ENCODE measurements at places on chromosomes 16 and 17.

- peak; percentile 62 for DNase-seq
Observed at GRCh38 chr17:17859909-17860765, 23.4 kb upstream of the SREBF1 start.

DNA sequence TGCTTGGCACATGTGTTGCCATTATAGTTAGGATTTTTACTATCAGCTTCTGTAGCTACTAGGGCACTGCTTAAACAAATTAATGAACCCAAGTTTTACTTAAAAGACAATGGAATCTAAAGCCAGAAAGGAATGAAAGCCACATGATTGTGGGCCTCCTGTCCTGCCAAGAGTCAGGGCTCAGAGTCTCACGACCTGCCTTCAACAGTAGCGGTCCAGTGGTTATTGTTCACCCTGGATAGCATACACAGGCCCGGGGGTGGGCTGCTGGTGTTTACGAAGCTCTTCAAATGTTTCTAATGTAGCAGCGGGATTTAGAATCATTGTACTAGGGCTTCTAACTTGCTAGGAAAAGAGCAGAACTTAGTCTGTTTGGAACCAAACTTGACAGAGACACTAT is 7.8 kb downstream of the GABARAPL2 start:
- DNase-seq, result no peak

DNA sequence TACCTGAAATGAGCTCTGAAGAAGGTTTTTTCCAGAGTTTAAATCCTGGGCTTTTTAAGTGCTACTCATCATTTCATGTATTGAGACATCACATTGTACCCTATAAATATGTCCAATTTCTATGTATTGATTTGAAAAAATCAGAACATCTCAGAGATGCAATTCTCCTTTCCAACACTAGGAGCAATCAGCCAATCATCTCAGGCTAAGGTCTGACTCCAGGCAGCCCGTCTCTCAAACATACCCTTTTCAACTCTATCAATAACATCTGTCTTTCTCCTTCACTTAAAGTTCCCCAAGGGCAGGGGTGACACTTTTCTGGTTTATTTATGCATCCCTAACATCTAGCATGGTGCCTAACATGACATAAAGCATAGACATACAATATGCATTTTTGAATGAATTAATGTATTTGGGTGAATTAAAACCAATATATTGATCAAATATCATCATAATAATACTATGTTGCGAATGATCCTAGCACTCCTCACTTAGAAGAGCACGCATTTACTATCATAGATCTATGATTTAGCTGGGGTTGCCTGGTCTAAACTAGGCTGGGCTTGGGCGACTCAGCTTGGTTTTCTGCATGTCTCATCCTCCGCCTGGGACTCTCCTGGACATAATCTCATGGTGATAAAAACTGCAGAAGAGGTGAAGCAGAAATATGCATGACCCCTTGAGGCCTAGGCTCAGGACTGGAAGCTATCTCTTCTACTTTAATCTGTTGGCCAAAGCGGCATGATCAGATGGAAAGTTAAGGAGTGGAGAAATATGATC is 5.2 kb upstream of the CDH11 start:
- no peak for DNase-seq

GRCh38 chr16:67884-68789 is 4.3 kb downstream of the RHBDF1 start:
- DNase-seq, result peak; percentile 27

- DNase-seq, result no peak
Observed at GRCh38 chr16:20320178-20320577, 7.1 kb downstream of the GP2 start.

DNA sequence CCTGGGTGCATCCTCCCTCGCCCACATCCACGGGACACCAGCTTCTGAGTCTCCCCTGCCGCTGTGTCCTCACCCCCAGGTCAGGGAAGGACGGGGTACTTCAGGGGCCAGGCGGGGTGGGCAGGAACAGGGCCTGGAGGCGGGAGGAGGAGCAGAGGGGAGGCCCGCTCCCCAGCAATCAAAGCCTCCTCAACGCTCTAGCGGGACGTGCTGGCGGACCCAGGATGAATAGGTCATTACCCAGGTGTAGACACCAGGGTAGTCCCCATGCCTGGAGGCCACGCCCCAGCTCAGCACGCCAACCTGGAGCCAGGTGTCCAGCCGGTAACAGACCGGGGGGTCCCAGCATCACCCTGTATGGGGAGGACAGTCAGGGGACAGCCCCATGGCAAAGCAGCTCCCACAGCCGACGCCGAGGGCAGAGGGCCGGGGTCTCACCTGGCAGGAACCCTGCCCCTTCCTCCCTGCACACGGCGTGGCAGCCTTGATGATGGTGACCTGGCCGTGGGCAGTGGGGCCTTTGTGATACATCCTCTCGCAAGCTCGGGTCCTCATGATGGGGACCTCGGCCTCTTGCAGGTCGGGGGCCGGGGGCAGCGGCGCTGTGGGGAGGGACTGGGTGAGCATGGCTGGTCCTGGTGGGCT is 24.2 kb downstream of the TPSD1 start:
- DNase-seq, result no peak

DNA sequence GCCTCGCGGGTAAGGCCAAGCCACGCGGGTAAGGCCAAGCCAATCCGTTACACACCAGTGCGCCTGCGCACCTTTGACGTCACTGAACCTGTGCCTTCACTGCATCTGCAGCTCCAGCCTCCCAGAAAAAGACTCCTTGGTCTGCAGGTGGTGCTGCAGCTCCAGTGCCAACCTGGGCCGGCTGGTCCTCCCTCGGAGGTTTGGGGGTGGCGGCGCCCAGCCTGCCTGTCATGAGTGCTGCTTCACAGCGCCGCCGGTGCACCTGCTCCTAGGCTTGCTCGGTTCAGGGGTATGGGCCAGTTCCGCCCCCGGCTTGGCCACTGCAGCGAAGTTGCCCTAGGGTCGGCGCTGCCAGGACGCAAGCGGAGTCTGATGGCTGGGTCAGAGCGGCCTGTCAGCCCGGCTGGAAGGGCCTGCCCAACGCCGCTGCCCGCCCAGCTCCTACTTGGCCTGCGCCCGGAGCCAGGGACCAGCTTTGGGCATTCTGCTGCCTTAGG is 146.6 kb downstream of the USP22 start:
- peak; percentile 23 for DNase-seq

DNA sequence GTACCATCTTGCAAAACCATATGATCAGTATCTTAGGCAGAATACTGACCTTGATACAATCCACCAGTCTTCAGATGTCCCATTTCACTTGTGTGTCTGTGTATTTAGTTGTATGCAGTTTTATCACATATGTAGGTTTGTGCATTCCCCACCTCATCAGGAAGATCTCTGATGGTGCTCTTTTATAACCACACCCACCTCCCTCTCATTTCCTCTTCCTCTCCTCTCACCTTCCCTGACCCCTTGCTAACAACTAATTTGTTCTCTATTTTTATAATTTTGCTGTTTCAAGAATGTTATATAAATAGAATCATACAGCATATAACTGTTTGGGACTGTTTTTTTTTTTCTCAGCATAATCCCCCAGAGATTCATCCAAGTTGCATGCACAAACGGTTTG is 52.0 kb upstream of the ACSM2B start:
- DNase-seq, result no peak

DNA sequence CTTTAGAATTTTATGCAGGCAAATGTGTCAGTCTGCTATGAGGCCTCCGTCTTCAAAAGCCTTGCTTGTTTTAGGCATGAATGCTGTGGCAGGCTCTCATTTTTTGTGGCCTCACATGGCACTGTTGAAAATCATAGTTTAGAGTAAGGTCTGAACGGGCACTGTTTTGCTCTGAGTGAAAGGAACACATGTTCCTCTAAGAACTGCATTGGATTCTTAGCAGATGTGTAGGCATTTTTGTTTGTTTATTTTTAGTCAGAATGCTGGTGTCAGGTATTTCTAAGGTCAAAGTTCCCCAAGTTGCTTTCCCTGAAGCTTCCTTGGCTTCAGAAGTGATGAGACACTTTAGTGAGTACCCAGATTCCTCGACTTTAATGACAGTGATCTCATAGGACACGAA is 173.7 kb downstream of the HS3ST3B1 start:
- DNase-seq, result no peak

DNA sequence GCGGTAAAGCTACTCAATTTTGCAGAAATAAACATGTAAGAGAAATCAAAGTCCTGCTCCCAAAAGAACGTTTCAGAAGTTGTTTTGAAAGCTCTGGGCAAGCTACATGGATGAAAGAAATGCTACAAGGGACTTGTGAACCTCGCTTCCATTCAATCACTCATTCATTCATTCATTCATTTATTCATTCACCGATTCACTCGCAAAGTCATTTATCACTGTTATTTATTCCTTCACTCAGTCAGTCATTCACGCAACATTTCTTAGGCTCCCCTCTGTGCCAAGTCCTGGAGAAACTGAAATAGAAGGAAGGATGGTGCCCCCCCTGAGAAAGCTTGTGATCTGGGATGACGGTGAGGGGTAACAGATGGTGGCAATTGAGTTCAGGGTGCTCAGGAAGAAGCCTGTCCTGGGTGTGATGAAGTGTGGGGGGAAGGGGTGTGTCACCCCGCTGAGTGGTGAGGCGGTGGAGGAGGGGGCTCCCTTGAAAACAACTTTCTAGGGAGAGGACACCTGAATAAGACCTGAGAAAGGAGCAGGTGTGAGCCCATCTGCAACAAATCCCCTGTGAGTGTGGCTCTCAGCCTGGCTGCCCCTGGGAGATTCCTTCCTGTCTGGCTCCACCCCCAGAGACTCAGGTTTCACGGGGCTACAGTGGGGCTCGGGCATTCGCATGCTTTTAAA is 36.3 kb upstream of the PRSS54 start:
- no peak for DNase-seq

DNA sequence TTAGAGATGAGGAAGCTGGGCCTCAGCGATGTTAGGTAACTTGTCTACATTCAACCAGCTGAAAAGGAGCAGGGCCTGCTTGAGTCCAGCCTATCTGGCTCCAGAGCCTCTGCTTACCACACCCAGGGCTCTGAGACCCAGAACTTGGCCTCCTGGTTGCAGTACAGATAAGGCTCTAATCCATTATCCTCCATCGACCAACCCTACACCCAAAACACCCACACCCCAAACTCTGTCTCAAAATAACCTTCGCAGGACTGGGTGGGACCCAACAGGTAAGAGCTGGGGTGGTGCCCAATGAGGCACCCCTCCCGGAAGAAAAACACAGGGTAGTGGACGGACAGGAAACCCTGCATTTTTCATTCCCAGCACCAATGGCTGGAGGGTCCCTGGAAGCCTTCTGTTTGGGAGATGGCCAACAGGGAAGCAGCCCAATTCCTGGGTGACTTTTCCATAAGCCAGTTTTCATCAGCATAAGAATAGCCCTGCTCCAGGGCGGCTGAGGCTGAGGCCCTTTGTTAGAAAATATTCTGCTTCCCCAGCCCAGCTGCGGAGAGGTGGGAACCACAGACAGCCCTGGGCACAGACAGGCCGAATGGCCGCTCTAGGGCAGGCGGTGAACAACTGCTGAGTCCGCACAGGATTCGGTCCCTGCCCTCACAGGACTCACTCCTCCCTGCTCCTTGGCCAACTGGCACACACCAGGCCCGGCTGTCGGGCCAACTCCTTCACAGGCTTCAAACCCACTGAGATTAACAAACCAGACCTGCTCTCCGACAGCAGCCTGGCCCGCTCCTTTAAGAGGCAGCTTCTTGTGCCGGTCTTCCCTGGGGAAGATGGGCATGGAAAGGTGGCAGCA is 9.8 kb downstream of the SMIM5 start:
- no peak for DNase-seq

GRCh38 chr16:46620266-46621005 is 743 bp downstream of the SHCBP1 start:
- no peak for DNase-seq

GRCh38 chr17:42253578-42253977 is 22.6 kb downstream of the STAT5B start:
- DNase-seq, result no peak

GRCh38 chr17:19716108-19717030 is at the start of gene SLC47A2:
Gene SLC47A2, minus strand, starts transcription at chr17:19716584. Its CDS starts 29 bp downstream, at chr17:19716555.
- DNase-seq, result no peak

- no peak for DNase-seq
Observed at GRCh38 chr16:84471966-84472365, 32.5 kb downstream of the MEAK7 start.

DNA sequence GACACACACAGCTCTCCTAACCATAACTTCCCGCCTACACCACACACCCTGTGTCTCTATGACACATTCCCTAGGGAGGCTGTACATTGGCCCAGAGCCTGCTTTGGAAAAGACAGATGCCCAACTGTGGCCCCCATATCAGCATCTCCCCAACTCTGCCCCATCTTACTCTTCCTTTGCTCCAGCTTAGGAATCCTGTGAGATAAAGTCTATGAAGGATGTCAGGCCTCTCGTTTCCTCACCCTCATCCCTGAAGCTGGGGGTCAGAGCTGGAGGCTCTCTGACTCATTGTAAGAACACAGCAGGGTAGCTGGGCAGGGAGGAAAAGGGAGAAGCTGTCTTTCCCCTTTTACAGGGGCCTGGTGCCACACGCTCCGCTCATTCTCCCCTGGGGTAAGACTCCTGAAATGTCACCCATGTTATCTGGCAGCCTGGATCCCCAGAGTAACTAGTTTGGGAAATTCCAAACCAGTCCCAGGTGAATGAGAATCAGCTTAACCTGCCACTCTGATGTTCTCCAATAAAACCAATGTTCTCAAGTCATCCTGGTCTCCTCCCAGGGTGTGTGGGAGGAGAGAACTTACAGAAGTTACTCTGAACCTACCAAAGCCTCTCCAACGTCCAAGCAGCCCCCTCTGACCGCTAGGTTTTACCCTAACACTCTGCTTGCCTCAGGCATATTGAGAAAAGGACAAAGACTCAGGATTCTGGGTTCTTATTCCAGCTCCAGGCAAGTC is 2.8 kb downstream of the RAPGEFL1 start:
- DNase-seq, result peak; percentile 40

DNA sequence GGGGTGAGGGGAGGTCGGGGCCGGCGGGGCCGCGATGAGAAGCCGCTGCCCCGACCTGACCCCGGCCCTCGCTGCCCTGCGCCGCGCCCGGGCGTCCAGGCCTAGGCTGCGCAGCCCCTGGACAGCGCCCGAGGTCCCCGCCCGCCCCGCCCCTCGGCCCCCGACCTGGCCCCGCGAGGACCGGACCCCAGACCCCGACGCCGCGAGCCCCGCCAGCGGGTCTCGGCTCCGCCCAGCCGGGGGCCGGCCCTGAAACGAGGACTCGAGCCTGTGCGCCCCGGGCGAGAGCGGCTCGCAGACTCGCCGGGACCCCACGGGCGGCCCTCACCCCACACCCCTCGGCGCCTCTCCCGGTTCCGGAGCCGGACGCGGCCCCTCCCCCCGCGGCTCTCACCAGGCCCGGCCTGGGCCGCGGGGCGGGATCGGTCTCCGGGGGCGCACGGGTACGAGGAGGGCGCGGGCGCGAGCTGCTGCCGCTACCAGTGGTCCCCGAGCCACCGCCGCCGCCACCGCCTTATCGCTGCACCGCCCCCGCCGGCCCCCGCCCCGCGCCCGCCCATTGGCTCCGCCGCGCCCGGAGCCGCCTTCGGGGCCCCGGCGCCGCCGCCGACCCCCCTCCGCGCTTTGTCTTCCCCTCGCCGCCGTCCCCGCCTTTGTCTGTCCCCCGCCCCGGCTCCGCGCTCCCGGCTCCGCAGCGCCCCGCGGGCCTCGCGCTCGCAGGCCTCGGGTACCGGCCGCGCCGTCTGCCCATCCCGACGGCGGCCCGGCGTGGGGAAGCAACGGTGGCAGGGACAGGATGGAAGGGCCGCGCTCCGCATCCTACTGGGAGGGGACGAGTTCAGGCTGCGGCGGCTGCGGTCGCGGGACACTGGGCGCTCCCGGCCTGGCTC is at the start of gene LIMD2:
LIMD2 (minus strand) TSS at position 488 of the 890 bp plus-strand sequence. CDS start 827 bp downstream, outside the sequence.
- DNase-seq, result no peak

- DNase-seq, result no peak
Observed at GRCh38 chr16:70678898-70679670, 6.8 kb downstream of the MTSS2 start.
